ENCODE measurements at places on chromosomes 5 and 9. TPM values are rescaled to one million over a fixed set of nuclear protein-coding genes. Genes with fewer than 3 reads are reported as not detected.

The SPINK13 gene
- total RNA-seq: 0.38 TPM

The GPR150 gene
- total RNA-seq: 0.07 TPM

The NR6A1 gene
- total RNA-seq: 1.4 TPM

The PTCH1 gene
- total RNA-seq: 4.0 TPM

The FCN1 gene
- not detected for total RNA-seq

The CBY3 gene
- not detected for total RNA-seq

The TSC1 gene
- 14.0 TPM for total RNA-seq

The PCA3 gene
- not detected for total RNA-seq

The RMI1 gene
- total RNA-seq: 13.3 TPM
